ENCODE measurements at places on chromosomes 1 and 21. TPM values are rescaled to one million over a fixed set of nuclear protein-coding genes. Genes with fewer than 3 reads are reported as not detected.
A peak's percentile ranks its signal among the peaks of the same experiment; 100 is the strongest.

Gene LAD1
- total RNA-seq, result 1.9 TPM

Gene DNAH14
- 5.6 TPM for total RNA-seq

Gene HCN3
- total RNA-seq, result 1.4 TPM

Gene PGLYRP4
- total RNA-seq, result not detected

Gene NTRK1
- 2.5 TPM for total RNA-seq

Gene CRABP2
- total RNA-seq, result 0.59 TPM

Gene CDA
- total RNA-seq, result 3.5 TPM

Gene KCNJ9
- total RNA-seq, result not detected

Gene CENPF
- total RNA-seq, result 1.4 TPM

Gene ITSN1
- total RNA-seq, result 41.8 TPM

Gene CENPL
- total RNA-seq, result 2.6 TPM

Gene PKNOX1
- total RNA-seq, result 6.7 TPM

Gene C1orf185
- total RNA-seq, result not detected

- DNase-seq, result no peak
Observed at GRCh38 chr21:31874812-31875212, 2.0 kb downstream of the HUNK start.

GRCh38 chr1:183002797-183003196, 20.4 kb upstream of the LAMC1 start:
- no peak for DNase-seq

GRCh38 chr21:39073063-39073462, 110.2 kb downstream of the PSMG1 start:
- DNase-seq, result no peak

GRCh38 chr1:17272646-17273045, 23.7 kb downstream of the PADI3 start:
- DNase-seq, result no peak

GRCh38 chr1:152108882-152109222, 6.4 kb downstream of the TCHH start:
- DNase-seq, result no peak

GRCh38 chr1:53957194-53957818, 11.2 kb downstream of the LRRC42 start:
- DNase-seq, result no peak

DNA sequence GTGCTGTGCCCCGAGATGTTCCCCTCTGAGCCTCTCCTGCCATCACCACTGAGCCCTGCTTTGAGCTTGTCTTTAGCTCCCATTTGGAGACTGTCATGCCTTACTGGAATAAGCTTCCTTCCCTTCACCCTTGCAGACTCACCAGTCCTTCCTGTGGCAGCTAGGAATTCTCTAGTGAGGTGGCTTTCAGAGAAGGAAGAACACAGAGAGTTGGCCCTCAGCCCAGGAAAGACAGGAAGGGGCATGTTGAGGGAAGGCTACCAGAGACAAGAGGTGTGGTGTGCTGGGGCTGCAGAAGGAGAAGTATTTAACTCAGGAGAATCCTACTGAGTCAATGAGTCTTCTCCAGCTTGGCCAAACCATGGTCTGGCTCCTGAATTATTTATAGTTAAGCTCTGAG, 76.3 kb downstream of the UCK2 start:
- no peak for DNase-seq

DNA sequence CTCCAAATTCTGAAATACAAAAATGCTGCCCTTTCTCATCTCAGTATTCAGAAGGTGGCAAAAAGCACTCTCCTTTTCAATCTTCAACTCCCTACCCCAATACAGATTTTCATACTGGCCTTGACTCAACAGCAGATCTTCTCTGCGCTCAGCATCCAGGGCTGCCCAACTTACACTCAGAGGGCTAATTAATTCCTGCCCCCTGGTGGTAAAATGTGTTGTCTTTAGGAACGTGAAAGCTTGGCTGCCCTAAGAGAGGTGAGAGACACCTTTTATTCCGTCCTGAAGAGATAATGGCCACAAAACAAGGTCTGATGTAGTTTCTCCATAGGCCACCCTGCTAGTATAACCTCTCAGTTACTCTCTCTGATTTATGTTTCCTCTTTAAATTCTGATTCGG, 25.0 kb downstream of the KRTAP24-1 start:
- no peak for DNase-seq

- no peak for DNase-seq
Observed at GRCh38 chr21:37459575-37459974, 93.0 kb downstream of the DYRK1A start.

GRCh38 chr21:23578027-23578426, 2029.3 kb downstream of the MRPL39 start:
- no peak for DNase-seq

- DNase-seq, result no peak
Observed at GRCh38 chr21:44905728-44906090, 15.0 kb downstream of the ITGB2 start.

GRCh38 chr1:116877141-116877818, 32.4 kb upstream of the PTGFRN start:
- DNase-seq, result no peak

GRCh38 chr21:37758982-37759381, 157.3 kb downstream of the KCNJ6 start:
- no peak for DNase-seq

GRCh38 chr1:183806125-183806524, 1.2 kb downstream of the RGL1 start:
- DNase-seq, result no peak

- DNase-seq, result no peak
Observed at GRCh38 chr21:15521644-15522001, 208.2 kb upstream of the USP25 start.

DNA sequence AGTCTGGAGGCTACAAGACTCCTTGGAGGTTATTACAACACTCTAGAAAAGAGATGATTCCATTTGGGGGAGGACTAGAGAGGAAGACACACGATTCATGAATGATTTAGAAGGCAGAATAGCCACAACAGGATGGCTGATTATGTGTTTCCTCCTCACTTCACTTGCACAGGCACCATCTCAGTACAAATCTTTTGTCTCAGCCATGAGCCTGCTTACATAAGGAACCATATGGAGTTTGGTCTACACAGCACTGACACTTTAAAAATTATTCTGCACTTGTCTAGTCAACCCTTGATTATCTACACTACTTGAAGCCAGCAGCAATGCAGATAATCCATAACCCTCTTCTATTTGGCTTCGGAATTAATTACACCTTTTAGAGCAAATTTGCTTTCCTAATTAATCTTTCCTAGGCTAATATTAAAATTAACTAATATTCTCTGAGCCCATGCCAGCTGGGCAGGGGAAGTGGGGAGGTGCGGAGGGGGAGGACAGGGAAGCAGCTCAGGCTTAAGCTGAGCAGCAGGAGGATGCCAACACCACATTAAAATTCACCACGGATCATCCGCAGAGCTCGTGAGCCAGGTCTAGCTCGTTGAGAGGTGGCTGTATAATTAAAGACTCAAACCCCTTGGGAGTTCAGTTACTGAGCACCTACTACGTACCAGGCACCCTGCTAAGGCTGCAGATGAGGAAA, 3.2 kb upstream of the LEMD1 start:
- DNase-seq, result no peak

GRCh38 chr1:192805832-192806323, 3.0 kb upstream of the RGS2 start:
- no peak for DNase-seq

DNA sequence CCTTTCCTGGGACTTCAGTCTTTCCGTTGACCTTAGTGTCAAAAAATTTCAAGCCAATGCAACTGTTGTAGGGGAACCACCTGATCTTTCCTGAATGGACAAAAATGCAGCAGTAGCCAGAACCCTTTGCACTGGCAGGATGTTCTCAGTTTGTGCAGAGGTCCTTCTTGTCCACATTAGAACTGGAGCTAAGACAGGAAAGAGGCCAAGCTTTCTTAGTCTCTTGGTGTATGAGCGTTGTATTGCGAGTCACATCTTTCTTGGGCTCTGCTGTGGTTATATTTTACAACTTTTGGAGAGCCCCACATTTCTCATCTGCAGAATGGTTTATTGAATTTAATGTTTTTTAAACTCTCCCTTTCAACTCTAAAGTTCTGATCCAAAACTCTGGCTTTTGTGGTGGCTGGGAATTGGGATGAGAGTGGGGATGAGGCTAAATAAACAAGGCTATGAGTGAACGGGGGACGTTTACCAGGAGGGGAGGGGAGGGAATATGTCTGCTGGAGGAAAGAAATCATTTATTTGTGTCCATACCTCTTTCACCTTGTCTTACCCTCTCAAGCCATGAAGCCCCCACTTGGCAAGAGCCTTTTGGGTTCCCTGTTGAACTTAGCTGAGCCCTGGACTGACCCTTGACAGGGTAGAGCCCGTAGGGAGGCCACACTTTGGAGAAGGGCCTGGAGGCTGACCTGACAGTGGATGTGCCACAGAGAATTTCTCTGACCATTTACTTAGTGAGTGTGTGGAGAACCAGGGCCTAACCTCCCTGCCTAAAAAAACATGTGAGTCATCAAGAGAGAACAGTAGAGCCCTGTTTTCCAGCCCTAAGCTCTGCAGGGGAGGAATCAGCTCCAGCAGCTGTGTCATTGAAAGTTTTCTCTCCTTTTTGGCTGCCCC, 586 bp downstream of the CHI3L2 start:
- peak; percentile 62 for DNase-seq

DNA sequence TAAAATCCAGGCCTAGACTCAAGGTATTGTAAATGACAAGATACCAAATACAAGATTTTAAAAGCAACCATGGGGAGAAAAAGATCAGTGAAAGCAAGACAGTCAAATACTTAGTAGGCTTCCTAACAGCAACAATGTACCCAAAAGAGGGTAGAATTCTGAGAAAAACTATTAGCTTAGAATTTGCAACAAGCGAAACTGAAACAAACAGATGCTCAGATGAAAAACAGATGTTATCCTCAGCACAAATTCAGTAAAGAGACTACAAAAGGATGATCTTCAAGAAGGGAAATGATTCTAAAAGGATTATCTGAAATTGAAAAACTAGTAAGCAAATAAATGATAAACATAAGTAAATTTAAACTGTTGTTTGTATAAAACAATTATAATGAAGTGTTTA, 40.0 kb downstream of the PDC start:
- DNase-seq, result no peak

DNA sequence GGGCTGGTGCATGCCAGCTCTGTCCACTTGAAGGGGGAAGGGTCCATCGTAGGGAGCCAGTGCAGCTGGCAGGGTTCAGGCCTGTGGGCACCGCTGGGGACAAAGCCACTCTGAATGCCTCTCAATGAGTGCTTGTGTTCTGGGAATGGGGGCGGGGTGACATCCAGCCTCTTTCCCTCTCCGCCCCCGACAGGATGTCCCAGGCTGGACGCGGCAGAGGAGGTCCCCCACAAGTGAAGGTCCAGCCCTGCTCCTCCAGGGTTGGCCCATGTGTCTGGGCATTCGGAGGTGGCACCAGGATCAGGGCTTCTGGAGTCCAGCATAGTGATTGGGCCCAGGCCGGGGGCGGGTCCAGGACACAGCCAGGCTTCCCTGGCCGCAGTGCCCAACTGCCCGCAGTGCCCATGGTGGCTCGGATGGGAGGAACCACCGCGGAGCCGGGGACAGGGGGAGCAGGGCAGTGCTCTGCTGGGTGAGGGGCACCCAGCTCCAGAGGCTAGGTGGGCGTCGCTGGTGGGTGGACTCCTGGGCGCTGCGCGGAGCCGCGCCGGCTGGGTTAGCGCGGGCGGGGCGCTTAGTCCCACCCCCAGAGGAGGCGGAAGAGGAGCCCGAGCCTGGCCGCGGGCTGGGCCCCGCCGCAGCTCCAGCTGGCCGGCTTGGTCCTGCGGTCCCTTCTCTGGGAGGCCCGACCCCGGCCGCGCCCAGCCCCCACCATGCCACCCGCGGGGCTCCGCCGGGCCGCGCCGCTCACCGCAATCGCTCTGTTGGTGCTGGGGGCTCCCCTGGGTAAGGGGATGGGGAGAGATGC, at the start of gene SHISA4:
TSS of gene SHISA4 (plus strand) at position 617 of the 808 bp plus-strand sequence. CDS start at position 714, 97 bp downstream.
- peak; percentile 88 for DNase-seq

GRCh38 chr1:20280906-20281305, 9.8 kb upstream of the VWA5B1 start:
- DNase-seq, result no peak

DNA sequence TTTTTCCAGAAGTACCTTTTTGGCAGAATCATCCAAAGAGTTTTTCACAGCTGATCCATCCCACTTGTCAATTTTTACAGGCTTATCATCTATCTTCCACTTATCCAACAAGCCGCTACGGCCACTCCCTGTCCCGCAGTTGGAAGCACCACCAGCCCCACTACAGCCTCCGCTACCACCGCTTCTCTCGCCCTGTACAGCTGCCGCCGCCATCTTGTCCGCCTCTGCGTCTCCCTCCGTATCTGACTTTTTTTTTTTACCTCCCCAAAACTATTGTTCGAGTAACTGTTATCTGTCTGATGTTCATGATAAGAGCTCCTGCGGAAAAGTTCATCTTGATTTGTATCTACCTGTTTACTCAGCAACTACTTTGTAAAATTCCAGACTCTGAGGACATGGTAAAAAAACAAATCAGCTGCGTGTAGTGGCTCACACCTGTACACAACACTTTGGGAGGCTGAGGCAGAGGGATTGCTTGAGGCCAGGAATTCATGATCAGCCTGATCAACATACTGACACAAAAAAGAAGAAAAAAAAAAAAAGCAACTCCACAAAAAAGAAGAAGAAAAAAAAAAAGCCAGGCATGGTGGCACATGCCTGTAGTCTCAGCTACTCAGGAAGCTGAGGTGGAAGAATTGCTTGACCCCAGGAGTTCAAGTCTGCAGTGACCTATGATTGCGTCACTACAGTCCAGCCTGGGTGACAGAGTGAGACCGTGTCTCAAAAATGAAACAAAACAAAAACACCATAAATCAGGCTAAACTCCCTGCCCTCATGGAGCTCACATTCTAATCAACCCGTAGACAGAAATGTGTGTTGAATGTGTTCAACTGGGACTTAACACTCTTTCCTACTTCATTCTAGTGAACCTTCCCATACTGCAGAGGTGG, 8.0 kb upstream of the EYA3 start:
- DNase-seq, result no peak

DNA sequence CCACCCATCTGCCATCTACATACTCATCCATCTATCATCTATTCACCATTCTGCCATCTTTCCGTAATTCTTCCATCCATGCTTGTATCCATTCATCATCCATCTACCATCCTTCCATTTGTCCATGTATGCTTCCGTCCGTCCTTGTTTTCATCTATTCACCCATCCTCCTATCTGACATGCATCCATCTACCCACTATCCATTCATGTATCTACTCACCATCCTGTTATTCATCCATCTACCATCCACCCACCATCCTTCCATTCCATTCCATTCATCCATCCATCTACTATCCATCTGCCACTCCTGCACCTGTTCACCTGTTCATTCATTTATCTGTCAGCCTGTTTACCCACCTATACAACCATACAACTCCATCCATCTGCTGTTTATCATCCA, 86.2 kb downstream of the TRIM11 start:
- DNase-seq, result no peak

DNA sequence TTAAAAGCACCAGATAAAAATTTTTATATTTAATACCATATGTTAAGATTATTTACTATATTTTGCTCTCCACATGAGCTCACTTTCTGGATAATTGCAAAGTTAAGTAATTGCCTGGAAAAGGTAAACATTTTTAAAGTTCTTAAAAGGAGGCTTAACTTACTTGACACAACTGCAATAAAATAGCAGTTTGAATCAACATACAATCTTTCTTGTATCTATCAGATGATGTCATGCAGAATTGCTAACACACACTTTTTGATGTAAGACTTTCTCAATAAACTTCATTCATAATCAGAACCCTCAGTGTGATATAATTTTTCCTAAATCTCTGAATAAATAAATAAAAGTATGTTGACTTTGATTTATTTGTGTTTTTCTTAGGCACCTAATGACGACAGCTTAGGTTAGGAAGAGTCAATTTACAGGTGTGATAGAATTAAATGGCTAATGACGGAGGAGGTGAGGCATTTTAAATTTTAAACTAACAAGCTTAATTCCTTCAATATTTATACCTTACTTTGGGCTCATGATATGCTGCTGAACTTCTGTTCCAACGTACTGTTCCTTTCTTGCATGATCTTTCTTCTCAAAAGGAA, 99.5 kb downstream of the LYPLAL1 start:
- no peak for DNase-seq
